ENCODE measurements at places on chromosomes 5 and 9.

- no peak for DNase-seq
Measured at GRCh38 chr9:25205285-25205684, 473.0 kb downstream of the TUSC1 start.

DNA sequence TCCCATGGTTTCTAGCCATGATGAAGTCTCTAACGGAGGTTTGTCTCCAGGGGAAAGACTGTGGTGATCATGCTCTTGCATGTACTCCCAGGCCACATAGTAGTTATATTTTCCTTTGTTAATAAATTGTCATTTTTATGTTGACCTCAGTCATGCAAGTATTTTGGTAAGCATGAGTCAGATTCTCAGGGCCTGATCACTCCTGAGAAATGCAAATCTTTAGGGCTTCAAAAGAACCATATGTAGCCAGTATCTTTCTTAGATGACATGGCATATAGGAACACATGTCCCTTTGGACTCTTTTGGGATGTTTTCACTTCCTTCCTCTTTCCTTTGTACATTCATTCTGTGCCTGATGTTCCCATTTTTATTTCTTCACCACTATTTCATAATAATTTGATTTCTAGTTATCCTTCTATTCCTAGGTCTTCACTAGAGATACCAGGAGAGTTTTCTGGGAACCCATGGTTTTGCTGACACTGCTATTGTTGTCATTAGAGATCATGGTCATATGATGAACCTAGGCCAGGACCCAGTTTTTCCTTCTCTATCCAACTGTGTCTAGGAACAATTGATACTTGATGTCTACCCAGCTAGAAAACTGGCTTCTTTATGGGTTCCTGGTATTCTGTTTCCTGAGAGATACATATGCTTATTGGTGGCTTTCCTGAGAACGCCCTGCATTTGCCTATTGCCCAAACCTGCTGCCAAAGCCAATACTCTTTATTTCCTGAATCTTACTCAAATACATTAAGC is 248.1 kb upstream of the NREP start:
- DNase-seq, result no peak

DNA sequence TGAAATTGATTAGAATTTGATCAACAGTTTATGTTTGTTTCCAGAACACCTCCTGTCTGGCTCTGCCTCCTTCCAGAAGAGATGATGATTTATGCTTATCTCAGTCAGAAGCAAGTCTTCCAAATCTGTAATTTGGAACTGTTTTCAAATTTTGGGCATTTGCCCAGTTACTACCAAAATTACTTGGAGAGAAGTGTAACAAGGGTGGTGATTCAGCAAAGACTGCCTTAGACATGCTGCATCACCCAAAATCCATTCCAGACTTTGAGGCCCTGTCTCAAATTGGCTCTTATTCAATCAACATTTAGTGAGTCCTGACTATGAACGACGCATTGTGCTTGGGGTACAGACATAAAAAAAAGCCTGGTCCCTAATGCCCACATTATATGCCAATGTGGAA is 89.4 kb downstream of the SH3TC2 start:
- no peak for DNase-seq

DNA sequence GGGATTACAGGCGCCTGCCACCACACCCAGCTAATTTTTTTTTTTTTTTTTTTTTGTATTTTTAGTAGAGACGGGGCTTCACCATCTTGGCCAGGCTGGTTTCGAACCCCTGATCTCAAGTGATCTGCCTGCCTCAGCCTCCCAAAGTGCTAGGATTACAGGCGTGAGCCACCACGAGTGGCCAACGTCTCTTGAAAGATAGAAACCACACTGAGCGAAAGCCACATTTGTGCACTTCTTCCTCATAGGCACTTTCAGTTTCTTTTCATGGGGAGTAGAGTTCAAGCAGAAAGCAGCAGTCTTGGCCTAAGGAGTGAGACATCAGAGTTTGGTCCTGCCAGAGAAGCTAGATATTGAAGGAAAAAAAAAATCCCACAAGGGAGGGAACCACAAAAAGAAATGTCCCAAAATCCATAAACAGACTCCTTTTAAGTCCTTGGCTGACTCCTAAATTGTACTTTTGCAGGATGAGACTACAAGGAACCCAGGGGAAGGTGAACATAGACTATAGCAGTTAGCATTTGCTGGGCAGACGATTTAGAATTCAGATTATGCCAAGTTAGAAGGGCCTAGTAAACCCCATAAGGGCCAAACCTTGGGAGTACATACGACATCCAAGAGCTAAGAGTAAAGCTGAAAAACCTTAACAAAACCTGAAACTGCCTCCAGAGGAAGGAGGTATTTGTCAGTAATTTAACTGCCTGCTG is 43.9 kb upstream of the GLIPR2 start:
- DNase-seq, result no peak

GRCh38 chr9:14678776-14679175 is 14.5 kb downstream of the ZDHHC21 start:
- DNase-seq, result no peak

DNA sequence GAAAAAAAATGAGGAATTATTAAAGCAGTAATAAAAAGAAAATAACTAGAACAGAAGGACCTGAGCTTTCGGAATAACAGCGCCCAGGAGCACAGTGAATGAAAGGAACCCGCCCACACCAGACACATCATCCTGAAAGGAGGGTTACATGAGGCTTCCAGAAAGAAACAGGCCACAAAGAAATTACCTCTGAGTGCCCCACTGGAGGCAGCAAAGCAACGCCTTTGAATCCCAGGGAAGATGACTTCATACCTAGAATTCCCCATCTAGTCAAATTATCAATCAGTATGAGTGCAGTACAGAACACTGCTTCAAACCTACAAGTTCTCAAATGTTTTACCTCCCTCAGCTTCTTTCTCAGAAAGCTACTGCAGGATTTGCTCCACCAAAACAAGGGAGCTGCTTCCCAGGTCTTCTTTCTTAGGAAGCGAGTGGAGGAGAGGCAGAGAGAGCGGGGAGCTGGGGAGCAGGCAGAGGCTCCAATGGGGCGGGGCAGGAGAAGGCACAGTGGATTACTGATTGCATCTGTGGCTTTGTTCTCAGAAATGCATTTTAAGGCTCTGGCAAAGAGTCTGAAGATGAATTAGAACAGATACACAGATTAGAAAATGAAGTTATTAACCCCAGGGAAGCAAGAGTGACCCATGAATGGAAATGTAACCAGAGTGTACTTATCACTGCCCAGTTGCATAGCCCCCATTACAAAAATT is 87.1 kb downstream of the SEMA4D start:
- DNase-seq, result no peak

GRCh38 chr9:110810262-110810976 is 141.8 kb downstream of the MUSK start:
- no peak for DNase-seq

GRCh38 chr5:75510417-75510835 is 1.0 kb downstream of the CERT1 start:
- no peak for DNase-seq

Measured in stimulated activated CD8-positive, alpha-beta memory T cell treated with anti-CD3 and anti-CD28 coated beads, Interleukin-4, amount 100 ng/mL, for 1 hour (primary cell).